Activated CD4-positive, alpha-beta T cell treated with anti-CD3 and anti-CD28 coated beads, Interleukin-2, amount 10 ng/mL, durations not matched to agents 7 days and 5 days (primary cell): ENCODE measurements at places on chromosomes 11 and 22. TPM values are rescaled to one million over a fixed set of nuclear protein-coding genes. Genes with fewer than 3 reads are reported as not detected.

- no peak for DNase-seq
- H3K27ac ChIP-seq = no peak overlapping the region
- H3K4me1 ChIP-seq = no peaks in the 10 kb centered on the region
- H3K4me3 ChIP-seq = no peak overlapping the region
Observed at GRCh38 chr11:79694368-79694767, 253.5 kb upstream of the TENM4 start.

- H3K27ac ChIP-seq = no peak overlapping the region
- no peaks in the 10 kb centered on the region for H3K4me1 ChIP-seq
- no peaks in the 10 kb centered on the region for H3K36me3 ChIP-seq
- no peaks in the 10 kb centered on the region for H3K27me3 ChIP-seq
Observed at GRCh38 chr11:42521994-42522393, 789.8 kb upstream of the API5 start.

GRCh38 chr11:45146072-45147016, at the start of gene PRDM11:
Gene PRDM11 (plus strand): TSS chr11:45146639. CDS start chr11:45181767, 35,128 bp downstream.
- peak within 1 kb of the TSS; percentile 82 for H3K27ac ChIP-seq
- peak within 1 kb of the TSS; percentile 75 for H3K4me3 ChIP-seq
- H3K4me1 ChIP-seq = peaks cover 22% of the 10 kb centered on the region

CHRNA10 gene
- 3.1 TPM for total RNA-seq

- peaks cover 12% of the 10 kb centered on the region for H3K36me3 ChIP-seq
- peaks cover 27% of the 10 kb centered on the region for H3K4me1 ChIP-seq
- H3K4me3 ChIP-seq = peak overlapping the region; percentile 81
- DNase-seq = no peak
Observed at GRCh38 chr11:803770-804598, 1.0 kb downstream of the PIDD1 start.

- H3K36me3 ChIP-seq = no peaks in the 10 kb centered on the region
- no peaks in the 10 kb centered on the region for H3K4me1 ChIP-seq
- no peak for DNase-seq
- H3K27me3 ChIP-seq = no peaks in the 10 kb centered on the region
Observed at GRCh38 chr11:80144897-80145594, 704.2 kb upstream of the TENM4 start.

WNT11 gene
- total RNA-seq = not detected

DNA sequence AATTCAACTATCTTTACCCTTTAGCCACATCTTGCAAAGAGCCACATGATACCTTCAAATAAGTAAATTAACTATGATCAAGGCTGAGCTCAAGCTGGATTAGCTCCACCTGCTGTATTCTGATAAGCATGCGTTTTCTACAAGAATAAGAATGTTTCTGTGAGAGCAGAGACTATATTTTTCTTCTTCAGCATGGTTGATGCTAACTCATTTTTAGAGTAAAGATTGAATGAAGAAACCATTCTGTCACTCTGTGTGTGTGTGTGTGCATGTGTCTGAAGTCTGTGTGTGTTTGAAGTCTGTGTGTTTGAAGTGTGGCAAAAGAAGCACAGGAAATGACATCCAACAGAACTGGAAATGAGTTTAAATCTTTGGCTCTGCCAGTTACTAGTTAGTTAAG, 12.0 kb upstream of the LAYN start:
- DNase-seq = peak; percentile 67
- peaks cover 32% of the 10 kb centered on the region for H3K4me1 ChIP-seq
- no peaks in the 10 kb centered on the region for H3K36me3 ChIP-seq
- H3K4me3 ChIP-seq = no peak overlapping the region
- H3K27ac ChIP-seq = peak overlapping the region; percentile 70

MS4A6A gene
- not detected for total RNA-seq

DNA sequence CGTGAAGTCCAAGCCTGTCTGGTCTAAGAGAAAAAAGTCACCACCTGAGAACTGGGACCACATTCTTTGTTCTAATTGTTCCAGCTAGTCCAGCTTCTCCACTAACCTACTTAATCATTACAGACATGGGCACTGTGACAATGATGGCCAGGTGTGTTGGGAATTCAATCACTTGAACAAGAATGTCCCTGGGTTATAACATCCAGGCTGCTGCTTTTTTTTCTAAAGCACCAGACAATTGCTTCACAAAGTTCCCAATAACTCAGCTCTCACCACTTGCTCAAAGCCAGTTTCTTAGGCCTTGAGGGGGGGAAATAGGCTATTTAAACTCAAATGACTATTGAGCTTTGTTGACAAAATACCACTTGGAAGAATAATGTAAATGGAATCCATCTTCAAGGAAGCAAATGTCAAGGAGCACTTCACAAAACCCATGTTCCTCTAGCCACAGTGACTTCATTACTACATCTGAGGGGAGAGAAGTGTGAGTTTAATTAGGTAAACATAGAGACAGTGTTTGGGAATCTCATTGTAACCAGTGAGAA, 80.3 kb downstream of the ME3 start:
- peaks cover 3% of the 10 kb centered on the region for H3K36me3 ChIP-seq
- peak overlapping the region; percentile 15 for H3K27ac ChIP-seq
- DNase-seq = no peak
- peaks cover 14% of the 10 kb centered on the region for H3K4me1 ChIP-seq

GRCh38 chr11:127670374-127671119, 670.0 kb upstream of the KIRREL3 start:
- H3K27ac ChIP-seq = no peak overlapping the region
- no peak for DNase-seq
- H3K4me3 ChIP-seq = no peak overlapping the region
- no peaks in the 10 kb centered on the region for H3K36me3 ChIP-seq
- no peaks in the 10 kb centered on the region for H3K27me3 ChIP-seq

DNA sequence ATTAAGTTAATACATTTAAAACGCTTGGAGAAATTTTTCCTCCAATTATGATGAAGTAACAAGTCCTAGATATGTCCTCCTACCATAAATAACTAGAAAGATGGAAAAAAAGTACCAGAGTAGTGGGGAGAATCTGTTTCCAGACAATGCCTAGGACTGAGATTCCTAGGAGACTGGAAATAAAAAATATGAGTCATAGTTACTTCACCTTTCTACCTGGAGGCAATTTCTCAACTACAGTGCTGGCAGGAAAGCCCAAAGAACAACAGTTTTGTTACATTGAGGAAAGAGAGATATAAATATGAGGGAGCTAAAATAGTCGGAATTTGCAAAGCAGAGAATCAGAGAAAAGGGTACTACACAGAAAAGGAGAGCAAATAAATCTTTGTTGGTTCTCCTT, 202.1 kb upstream of the ARHGAP42 start:
- no peak overlapping the region for H3K27ac ChIP-seq
- H3K36me3 ChIP-seq = no peaks in the 10 kb centered on the region
- H3K27me3 ChIP-seq = no peaks in the 10 kb centered on the region
- no peaks in the 10 kb centered on the region for H3K4me1 ChIP-seq
- H3K4me3 ChIP-seq = no peak overlapping the region
- DNase-seq = no peak

GRCh38 chr11:16611401-16611921, 127.0 kb upstream of the C11orf58 start:
- DNase-seq = no peak
- no peak overlapping the region for H3K27ac ChIP-seq
- H3K27me3 ChIP-seq = peaks cover 47% of the 10 kb centered on the region
- H3K36me3 ChIP-seq = no peaks in the 10 kb centered on the region
- H3K4me1 ChIP-seq = peaks cover 18% of the 10 kb centered on the region
- no peak overlapping the region for H3K4me3 ChIP-seq

- H3K27ac ChIP-seq = no peak overlapping the region
- H3K4me1 ChIP-seq = no peaks in the 10 kb centered on the region
- H3K4me3 ChIP-seq = no peak overlapping the region
- H3K36me3 ChIP-seq = no peaks in the 10 kb centered on the region
- H3K27me3 ChIP-seq = peaks cover 3% of the 10 kb centered on the region
Observed at GRCh38 chr11:57378186-57378585, 2.8 kb downstream of the PRG3 start.

GRCh38 chr11:2914455-2915195, 14.6 kb downstream of the PHLDA2 start:
- no peaks in the 10 kb centered on the region for H3K36me3 ChIP-seq
- no peak overlapping the region for H3K27ac ChIP-seq
- peaks cover 8% of the 10 kb centered on the region for H3K4me1 ChIP-seq
- DNase-seq = no peak

DSCAML1 gene
- total RNA-seq = 0.25 TPM

BATF2 gene
- 0.10 TPM for total RNA-seq

GLYAT gene
- total RNA-seq = not detected

DNA sequence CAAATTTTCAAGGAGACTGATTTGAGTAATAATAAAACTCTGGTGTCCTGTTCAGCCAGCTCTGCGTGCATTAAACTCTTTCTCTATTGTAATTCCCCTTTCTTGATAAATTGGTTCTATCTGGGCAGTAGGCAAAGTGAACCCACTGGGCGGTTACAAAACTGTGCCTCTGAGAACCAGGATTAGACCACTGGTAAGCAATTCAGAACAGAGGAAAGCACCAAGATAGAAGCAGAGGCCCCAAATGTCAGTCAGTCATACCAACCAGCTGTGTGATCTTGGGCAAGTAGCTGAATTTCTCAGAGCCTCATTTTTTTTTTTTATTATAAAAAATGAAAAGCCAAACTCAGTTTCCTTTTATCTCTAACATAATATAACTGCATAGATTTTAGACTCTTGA, 54.9 kb downstream of the TRIM44 start:
- peaks cover 14% of the 10 kb centered on the region for H3K4me1 ChIP-seq
- H3K27ac ChIP-seq = no peak overlapping the region
- no peak for DNase-seq
- H3K4me3 ChIP-seq = no peak overlapping the region

DNA sequence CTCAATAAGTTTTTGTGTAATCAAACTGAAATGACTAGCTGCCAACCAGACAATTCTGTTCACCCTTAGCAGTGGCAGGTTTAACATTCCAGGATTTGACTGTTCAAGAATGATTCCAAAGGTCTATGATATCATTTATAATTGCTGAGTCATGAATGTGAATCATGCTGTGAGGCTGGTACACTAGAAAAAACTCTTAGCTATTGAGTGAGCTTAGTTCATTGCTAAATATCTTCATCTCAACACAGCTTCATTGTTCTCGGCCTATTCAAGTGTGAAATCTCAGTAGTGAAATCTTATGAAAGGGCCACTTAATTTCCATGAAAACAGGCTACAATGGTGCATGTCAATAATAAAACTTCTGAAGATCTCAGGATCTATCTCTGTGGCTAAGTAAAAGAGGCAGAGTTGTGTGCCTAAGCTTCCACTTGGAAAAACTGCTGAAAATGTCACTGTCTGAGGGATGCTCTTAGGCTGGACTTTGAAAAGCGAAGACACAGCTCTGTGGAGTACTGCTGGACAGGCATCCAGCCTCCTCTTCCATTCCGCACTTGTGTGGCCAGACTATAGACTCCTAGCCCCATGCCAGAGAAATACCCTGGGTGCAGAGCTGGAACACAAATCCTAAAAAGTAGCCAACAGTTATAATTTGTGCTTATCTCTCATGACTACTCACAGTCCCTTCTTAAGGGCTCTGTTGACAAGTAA, 12.8 kb downstream of the AQP11 start:
- no peak for DNase-seq
- H3K4me3 ChIP-seq = no peak overlapping the region
- peaks cover 2% of the 10 kb centered on the region for H3K36me3 ChIP-seq
- H3K4me1 ChIP-seq = no peaks in the 10 kb centered on the region
- H3K27me3 ChIP-seq = no peaks in the 10 kb centered on the region
- H3K27ac ChIP-seq = no peak overlapping the region

DNA sequence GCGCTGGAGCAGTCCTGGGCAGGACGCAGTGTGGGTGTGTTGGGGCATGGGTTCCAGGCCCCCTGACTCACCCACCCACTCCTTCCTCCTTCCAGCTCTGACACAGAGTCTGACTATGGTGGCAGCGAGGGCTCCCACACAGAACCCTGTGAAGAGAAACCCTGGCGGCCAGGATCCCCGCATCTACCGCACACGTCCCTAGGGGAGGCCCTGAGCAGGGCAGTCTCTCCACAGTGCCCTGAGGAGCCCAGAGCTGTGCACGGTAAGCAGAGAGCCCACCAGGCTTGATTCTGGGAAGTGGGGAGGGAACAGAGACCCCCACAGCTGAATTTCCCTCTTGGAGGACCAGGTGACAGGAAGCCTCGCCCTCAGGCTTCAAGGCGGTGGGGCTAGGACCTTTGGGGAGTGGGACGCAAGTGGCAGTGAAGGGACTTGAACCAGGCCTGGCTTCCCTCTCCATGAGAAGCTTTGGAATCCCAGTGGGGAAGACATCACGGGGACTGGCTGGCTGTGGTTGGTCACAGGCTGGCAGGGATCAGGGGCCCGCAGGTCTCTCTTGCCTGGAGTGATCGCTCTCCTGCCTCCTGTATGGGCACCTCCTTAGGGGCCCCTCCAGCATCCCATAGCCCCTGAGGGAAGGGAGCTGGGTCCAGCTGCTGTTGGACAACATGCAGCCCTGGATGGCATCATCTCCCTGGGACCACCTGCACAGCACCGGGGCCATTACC, 96.4 kb upstream of the PARVA start:
- no peak overlapping the region for H3K4me3 ChIP-seq
- peaks cover 2% of the 10 kb centered on the region for H3K27me3 ChIP-seq
- no peaks in the 10 kb centered on the region for H3K4me1 ChIP-seq
- no peaks in the 10 kb centered on the region for H3K36me3 ChIP-seq
- H3K27ac ChIP-seq = no peak overlapping the region

DNA sequence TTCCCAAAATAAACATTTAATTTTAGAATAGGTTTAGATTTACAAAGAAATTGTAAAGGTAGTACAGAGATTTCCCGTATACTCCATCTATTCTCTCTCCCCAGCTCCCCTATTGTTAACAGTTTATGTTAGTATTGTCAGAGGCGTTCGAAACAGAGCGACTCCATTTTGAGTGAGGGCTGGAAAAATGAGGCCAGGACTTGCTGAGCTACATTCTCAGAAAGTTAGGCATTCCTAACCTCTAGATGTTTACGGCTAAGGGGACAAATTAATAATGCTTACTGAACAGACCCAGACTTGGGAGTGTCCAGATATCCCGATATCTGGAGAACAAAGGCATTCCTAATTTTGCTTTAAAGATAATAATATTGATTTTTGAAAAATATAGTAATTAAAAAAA, 12.4 kb upstream of the NUP160 start:
- H3K27ac ChIP-seq = no peak overlapping the region
- DNase-seq = no peak
- peaks cover 6% of the 10 kb centered on the region for H3K36me3 ChIP-seq

DNA sequence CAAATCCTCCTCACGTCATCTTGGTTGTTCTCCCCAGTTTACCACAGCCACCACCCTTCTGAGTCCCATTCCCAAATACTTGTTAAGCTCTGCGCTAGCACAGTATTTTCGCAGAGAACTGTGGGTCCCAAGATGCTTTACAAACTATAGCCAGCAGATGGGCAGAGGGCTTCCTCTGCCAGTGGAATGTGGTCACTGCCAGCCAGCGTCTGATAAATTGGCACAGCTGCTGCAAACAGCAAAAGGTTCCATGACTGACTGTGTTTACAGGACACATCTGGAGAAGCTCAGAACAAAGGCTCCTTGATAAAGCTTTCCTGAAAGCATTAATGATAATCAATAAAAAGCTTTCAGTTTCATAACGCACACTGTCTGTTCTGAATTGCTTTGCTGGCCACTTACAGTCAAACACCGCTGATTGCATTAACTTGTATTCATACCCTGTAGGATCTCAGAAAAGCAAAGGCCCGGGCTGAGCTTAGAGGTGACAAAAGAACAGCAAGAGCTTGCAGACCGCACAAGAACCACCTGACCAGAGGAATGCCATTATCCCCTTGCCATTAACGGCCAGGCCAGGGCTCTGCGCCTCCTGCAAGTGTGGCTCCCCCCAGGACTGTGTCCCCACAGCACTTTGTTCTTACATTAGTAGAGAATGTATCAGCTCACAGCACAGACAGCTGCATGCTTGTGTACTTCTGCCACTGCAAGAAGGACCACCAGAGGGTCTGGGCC, 120.6 kb downstream of the MICAL3 start:
- no peaks in the 10 kb centered on the region for H3K4me1 ChIP-seq
- no peaks in the 10 kb centered on the region for H3K36me3 ChIP-seq
- no peak overlapping the region for H3K4me3 ChIP-seq
- no peaks in the 10 kb centered on the region for H3K27me3 ChIP-seq
- no peak for DNase-seq
